ENCODE measurements at places on chromosomes 11 and 22. TPM values are rescaled to one million over a fixed set of nuclear protein-coding genes. Genes with fewer than 3 reads are reported as not detected.

RIC3 gene
- not detected for total RNA-seq

VSIG10L2 gene
- not detected for total RNA-seq

DNA sequence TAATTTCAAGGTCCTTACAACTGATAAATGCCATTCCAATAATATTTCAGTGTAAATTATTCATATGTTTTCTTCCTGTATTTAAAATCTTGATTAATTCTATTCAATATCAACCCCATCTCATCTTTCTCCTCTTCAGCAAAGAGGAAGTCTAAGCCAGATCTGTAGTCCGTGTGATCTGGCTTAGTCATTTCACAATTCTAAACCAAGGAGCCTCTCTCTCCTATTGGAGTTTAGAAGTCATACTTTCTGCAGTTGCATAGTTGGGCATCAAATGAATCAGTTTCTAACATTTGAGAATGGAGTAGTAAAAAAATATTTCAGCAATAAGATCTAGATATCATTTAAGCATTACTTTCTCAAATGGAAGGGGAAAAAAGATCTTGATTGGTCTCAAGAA, 354.9 kb downstream of the JRKL start:
- no peak for DNase-seq

- no peak for DNase-seq
These were observed 33.0 kb upstream of the SOX10 start for GRCh38 chr22:38017272-38017920.

DNA sequence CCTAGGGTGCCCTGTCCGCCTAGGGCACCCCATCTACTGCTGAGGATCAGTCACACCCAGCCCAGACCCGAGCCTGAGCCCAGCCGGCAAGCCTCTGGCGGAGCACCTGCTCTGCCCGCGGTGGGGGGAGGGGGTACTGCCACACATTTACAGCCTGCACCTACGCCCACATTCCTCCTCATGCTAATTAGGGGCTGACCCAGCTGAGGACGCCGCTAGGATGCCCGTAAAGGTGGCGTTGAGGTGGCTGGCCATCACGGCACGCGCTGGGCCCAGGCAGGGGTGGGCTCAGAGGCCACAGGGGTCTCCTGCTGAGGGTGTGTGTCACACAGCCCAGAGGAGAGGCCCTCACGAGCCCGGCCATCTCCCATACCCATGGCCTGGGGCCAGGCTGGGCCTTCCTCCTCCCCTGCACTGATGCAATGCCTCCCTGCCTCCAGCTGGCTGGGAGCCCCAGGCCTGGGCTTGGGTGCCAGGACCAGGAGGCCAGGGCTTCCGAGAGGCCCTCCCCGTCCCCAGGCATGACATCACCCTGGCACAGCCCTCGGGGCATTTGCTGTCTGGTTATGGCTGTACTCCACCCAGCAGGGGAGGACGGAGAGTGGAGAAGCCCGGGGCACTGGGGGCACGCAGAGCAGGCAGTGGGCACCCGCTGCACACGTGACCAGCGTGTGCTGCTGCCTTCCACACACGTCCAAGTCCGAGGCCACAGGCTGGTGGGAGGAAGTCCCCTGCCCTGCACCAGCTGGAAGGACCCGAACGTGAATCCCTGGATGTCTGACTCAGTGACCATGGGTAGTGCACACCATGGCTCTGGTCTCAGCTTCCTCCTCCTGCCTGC, 12.7 kb downstream of the DUSP8 start:
- DNase-seq = no peak

ZNF408 gene
- total RNA-seq = 23.3 TPM

TYR gene
- total RNA-seq = not detected

All from Caco-2 (cell line).